ENCODE measurements at places on chromosomes 16 and 17. TPM values are rescaled to one million over a fixed set of nuclear protein-coding genes. Genes with fewer than 3 reads are reported as not detected.

Gene CHST5
- polyA plus RNA-seq, result 2.7 TPM

Gene TBC1D24
- 30.1 TPM for polyA plus RNA-seq

Gene NPTX1
- polyA plus RNA-seq, result 0.56 TPM

Gene COTL1
- polyA plus RNA-seq, result 91.2 TPM

Gene ABI3
- not detected for polyA plus RNA-seq

Gene TMEM204
- not detected for polyA plus RNA-seq

Gene CD300H
- polyA plus RNA-seq, result not detected

Gene PRSS8
- not detected for polyA plus RNA-seq

Gene CES4A
- polyA plus RNA-seq, result 47.0 TPM

Gene ABCC12
- polyA plus RNA-seq, result not detected

Gene MSLN
- polyA plus RNA-seq, result 0.40 TPM

Gene GP1BA
- polyA plus RNA-seq, result not detected

Gene C17orf50
- polyA plus RNA-seq, result not detected

Gene MMP28
- polyA plus RNA-seq, result 0.31 TPM

Gene SKAP1
- not detected for polyA plus RNA-seq

Gene PRCD
- polyA plus RNA-seq, result 22.5 TPM

Gene CCL5
- polyA plus RNA-seq, result not detected

Gene MAF
- 0.92 TPM for polyA plus RNA-seq

Gene CCL11
- not detected for polyA plus RNA-seq

Gene MYL4
- polyA plus RNA-seq, result not detected

Gene FAM20A
- polyA plus RNA-seq, result not detected

Gene MPO
- polyA plus RNA-seq, result not detected

Gene ATP2A3
- polyA plus RNA-seq, result not detected

Gene CEP131
- polyA plus RNA-seq, result 21.3 TPM

Gene SOX8
- 3.9 TPM for polyA plus RNA-seq

Gene KRT26
- polyA plus RNA-seq, result not detected

Gene CRISPLD2
- not detected for polyA plus RNA-seq

Gene ITGB3
- polyA plus RNA-seq, result 0.06 TPM

Gene ZNF423
- polyA plus RNA-seq, result 4.5 TPM

Gene ANKFY1
- polyA plus RNA-seq, result 25.6 TPM

Gene COPRS
- polyA plus RNA-seq, result 54.3 TPM

Gene RNU2-1
- not detected for polyA plus RNA-seq

Gene HIC1
- polyA plus RNA-seq, result 1.7 TPM

Gene CACNG3
- polyA plus RNA-seq, result not detected

Gene PGS1
- polyA plus RNA-seq, result 81.8 TPM

Gene TMEM220
- not detected for polyA plus RNA-seq

Gene CTRL
- 3.2 TPM for polyA plus RNA-seq

Gene ASB16
- not detected for polyA plus RNA-seq

Gene DCTN5
- 65.8 TPM for polyA plus RNA-seq
